ENCODE measurements at places on chromosomes 1 and 21. TPM values are rescaled to one million over a fixed set of nuclear protein-coding genes. Genes with fewer than 3 reads are reported as not detected.
A peak's percentile ranks its signal among the peaks of the same experiment; 100 is the strongest.

The LRRC52 gene
- not detected for total RNA-seq

The TMEM234 gene
- 9.5 TPM for total RNA-seq

- H3K27ac ChIP-seq, result peak overlapping the region; percentile 66
- no peak overlapping the region for H3K4me3 ChIP-seq
- H3K36me3 ChIP-seq, result no peaks in the 10 kb centered on the region
- peaks cover 25% of the 10 kb centered on the region for H3K4me1 ChIP-seq
- H3K27me3 ChIP-seq, result no peaks in the 10 kb centered on the region
These were observed 142.3 kb downstream of the TRIM33 start for GRCh38 chr1:114368560-114369255.

GRCh38 chr1:207191061-207191460 lies 87.0 kb downstream of the C4BPA start:
- no peaks in the 10 kb centered on the region for H3K4me1 ChIP-seq
- H3K36me3 ChIP-seq, result no peaks in the 10 kb centered on the region
- H3K27me3 ChIP-seq, result no peaks in the 10 kb centered on the region

GRCh38 chr1:29960876-29961275 lies 724.6 kb downstream of the PTPRU start:
- no peak for DNase-seq
- H3K4me3 ChIP-seq, result no peak overlapping the region
- H3K27ac ChIP-seq, result no peak overlapping the region
- H3K27me3 ChIP-seq, result no peaks in the 10 kb centered on the region

The ZC3H12A gene
- 32.4 TPM for total RNA-seq

The GJC2 gene
- total RNA-seq, result 3.6 TPM

The PKP1 gene
- not detected for total RNA-seq

- no peaks in the 10 kb centered on the region for H3K27me3 ChIP-seq
- DNase-seq, result no peak
- H3K36me3 ChIP-seq, result no peaks in the 10 kb centered on the region
- H3K4me1 ChIP-seq, result peaks cover 6% of the 10 kb centered on the region
These were observed at the start of gene MARK1 for GRCh38 chr1:220527908-220528678. TSS of gene MARK1 (plus strand) at chr1:220528136. CDS start at chr1:220528823, 687 bp downstream.

DNA sequence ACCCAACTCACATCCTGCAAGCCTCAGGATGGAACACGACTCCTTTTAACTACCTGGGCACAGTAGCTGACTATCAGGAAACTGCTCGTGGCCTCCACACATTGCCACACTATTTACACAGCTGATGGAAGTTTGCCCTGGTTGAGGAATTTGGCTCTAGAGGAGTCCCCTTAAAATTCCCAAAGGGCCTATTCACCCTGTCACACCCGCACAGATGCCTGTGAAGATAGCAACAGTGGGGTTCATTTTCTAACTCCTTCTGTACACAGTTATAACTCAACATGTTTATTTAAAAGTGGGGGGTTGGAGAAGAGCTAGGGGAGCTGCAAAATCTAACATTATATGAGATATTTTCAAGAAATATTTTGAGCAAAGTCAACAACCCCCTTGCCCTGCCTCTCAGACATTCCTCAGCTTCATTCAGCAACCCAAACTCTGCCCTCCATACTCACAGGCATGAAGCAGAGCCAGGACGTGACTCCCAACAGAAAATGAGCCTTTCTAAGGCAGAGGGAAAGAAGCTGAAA lies 35.8 kb upstream of the CCN1 start:
- peak overlapping the region; percentile 68 for H3K27ac ChIP-seq
- no peaks in the 10 kb centered on the region for H3K36me3 ChIP-seq
- H3K4me1 ChIP-seq, result peaks cover 17% of the 10 kb centered on the region
- H3K4me3 ChIP-seq, result peak overlapping the region; percentile 27
